ENCODE measurements at places on chromosomes 2 and 18. TPM values are rescaled to one million over a fixed set of nuclear protein-coding genes. Genes with fewer than 3 reads are reported as not detected.

GRCh38 chr2:30301551-30301950, 70.2 kb downstream of the LBH start:
- DNase-seq: peak; percentile 78

- DNase-seq: no peak
Measured at GRCh38 chr18:46152436-46152807, 48.2 kb downstream of the HAUS1 start.

ONECUT2 gene
- 3.4 TPM for total RNA-seq

- no peak for DNase-seq
Measured at GRCh38 chr2:62727876-62728566, 22.5 kb downstream of the EHBP1 start.

GRCh38 chr18:40307627-40308026, 1647.4 kb upstream of the PIK3C3 start:
- no peak for DNase-seq
